ENCODE measurements at places on chromosomes 11 and 22. TPM values are rescaled to one million over a fixed set of nuclear protein-coding genes. Genes with fewer than 3 reads are reported as not detected.

ABTB2 gene
- total RNA-seq = 0.25 TPM

OR51B2 gene
- not detected for total RNA-seq

LDLRAD3 gene
- 25.1 TPM for total RNA-seq

MICAL2 gene
- total RNA-seq = 222 TPM

DCHS1 gene
- total RNA-seq = 73.1 TPM

NXPE2 gene
- total RNA-seq = not detected

TTC28 gene
- total RNA-seq = 51.1 TPM

GNG3 gene
- total RNA-seq = not detected

NCF4 gene
- not detected for total RNA-seq

IFITM1 gene
- total RNA-seq = 4.0 TPM

ATG16L2 gene
- 24.7 TPM for total RNA-seq

IGLL1 gene
- total RNA-seq = not detected

INPPL1 gene
- total RNA-seq = 211 TPM

WNT11 gene
- total RNA-seq = not detected

CASP1 gene
- 12.4 TPM for total RNA-seq

ELMOD1 gene
- 0.53 TPM for total RNA-seq

LRRC10B gene
- not detected for total RNA-seq

ENTHD1 gene
- not detected for total RNA-seq

CADM1 gene
- total RNA-seq = 2.6 TPM

P2RY2 gene
- 5.6 TPM for total RNA-seq

RNF121 gene
- total RNA-seq = 61.7 TPM

DNAJB13 gene
- total RNA-seq = not detected

PCF11 gene
- total RNA-seq = 51.2 TPM

TXN2 gene
- 75.9 TPM for total RNA-seq

LIF gene
- 0.35 TPM for total RNA-seq

CHRDL2 gene
- not detected for total RNA-seq

TIGD3 gene
- not detected for total RNA-seq

NTM gene
- 1.0 TPM for total RNA-seq

SLC37A2 gene
- 1.3 TPM for total RNA-seq

MMP1 gene
- 1,684 TPM for total RNA-seq

C11orf87 gene
- total RNA-seq = not detected

ESAM gene
- 303 TPM for total RNA-seq

TRPM5 gene
- total RNA-seq = not detected

RIMBP3B gene
- total RNA-seq = not detected

MFRP gene
- not detected for total RNA-seq

OR6Q1 gene
- total RNA-seq = not detected

SAA2 gene
- not detected for total RNA-seq

SLCO2B1 gene
- not detected for total RNA-seq

OR5P2 gene
- total RNA-seq = not detected
